ENCODE measurements at places on chromosomes 4 and X.
A peak's percentile ranks its signal among the peaks of the same experiment; 100 is the strongest.

DNA sequence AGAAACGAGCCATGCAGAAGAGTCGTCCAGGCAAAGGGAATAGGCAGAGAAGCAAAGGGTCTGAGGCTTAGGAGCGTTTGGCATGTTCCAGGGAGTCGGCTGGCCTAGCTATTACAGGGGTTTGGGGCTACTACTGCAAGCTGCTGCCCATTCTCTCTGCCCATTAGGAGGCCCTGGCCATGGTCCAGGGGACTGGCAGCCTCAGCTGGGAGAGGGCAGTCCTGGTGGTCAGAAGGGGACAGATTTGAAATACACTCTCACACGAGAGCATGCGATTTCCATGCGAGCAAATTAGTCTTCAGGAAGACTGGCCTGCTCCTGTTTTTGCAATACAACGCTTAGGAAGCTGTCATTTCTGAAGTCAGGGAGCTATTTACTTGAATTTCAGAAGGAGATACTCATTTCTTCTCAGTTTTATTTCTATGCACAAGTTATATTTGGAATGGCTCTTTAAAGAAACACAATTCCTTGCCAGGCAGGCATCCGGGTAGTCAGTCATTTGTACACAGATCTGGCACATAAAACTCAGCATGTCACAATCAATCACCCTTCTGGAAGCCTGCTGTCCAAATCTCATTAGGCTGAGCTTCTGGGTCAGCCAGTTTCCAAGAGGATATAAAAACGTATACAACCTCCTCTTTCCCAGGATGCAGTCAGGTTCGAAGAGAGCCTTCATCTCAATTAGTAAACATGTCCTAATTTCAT is 27.0 kb downstream of the PROM1 start:
- H3K27ac ChIP-seq = no peak overlapping the region
- H3K36me3 ChIP-seq = no peaks in the 10 kb centered on the region
- DNase-seq = peak; percentile 17
- H3K4me3 ChIP-seq = no peak overlapping the region
- peaks cover 49% of the 10 kb centered on the region for H3K27me3 ChIP-seq

DNA sequence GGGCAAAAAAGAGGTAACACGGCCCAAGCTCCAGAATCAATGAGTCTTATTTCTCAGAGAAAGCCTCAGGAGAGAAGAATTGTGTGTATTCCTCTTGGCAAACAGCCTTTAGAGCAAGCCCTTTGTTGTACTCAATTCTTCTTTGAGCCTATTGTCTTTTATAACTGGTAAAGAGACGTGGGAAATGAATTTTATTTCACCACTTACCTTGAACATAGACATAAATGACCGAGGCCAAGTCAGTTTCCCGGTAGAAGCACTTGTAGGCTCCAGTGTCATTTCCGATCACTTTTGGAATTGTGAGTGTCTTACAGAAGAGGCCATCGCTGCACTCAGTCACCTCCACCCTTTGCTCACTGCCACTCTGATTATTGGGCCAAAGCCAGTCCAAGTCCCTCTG is 7.0 kb downstream of the KDR start:
- H3K27me3 ChIP-seq = peaks cover 6% of the 10 kb centered on the region
- no peaks in the 10 kb centered on the region for H3K36me3 ChIP-seq
- H3K4me1 ChIP-seq = no peaks in the 10 kb centered on the region
- H3K4me3 ChIP-seq = no peak overlapping the region

- no peak overlapping the region for H3K4me3 ChIP-seq
- H3K36me3 ChIP-seq = no peaks in the 10 kb centered on the region
- no peak overlapping the region for H3K27ac ChIP-seq
These were observed 48.3 kb upstream of the GRPR start for GRCh38 chrX:16075087-16075486.

DNA sequence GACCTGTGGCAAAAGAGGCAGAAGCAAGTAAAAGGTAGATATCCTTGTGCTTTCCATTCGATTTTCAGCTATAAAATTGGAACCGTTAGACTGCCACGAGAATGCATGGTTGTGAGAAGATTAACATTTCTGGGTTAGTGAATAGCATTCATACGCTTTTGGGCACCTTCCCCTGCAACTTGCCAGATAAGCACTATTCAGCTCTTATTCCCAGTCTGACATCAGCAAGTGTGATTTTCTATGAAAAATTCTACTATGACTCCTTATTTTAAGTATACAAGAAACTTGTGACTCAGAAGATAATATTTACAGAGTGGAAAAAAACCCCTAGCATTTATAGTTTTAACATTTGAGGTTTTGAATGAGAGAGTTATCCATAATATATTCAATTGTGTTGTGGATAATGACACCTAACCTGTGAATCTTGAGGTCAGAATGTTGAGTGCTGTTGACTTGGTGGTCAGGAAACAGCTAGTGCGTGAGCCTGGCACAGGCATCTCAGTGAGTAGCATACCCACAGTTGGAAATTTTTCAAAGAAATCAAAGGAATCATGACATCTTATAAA is 3.9 kb downstream of the FGB start:
- H3K4me3 ChIP-seq = no peak overlapping the region
- peaks cover 4% of the 10 kb centered on the region for H3K36me3 ChIP-seq
- no peaks in the 10 kb centered on the region for H3K27me3 ChIP-seq
- no peak for DNase-seq
- H3K4me1 ChIP-seq = peaks cover 4% of the 10 kb centered on the region
- peak overlapping the region; percentile 8 for H3K27ac ChIP-seq
